ENCODE measurements at places on chromosomes 5 and 9. TPM values are rescaled to one million over a fixed set of nuclear protein-coding genes. Genes with fewer than 3 reads are reported as not detected.

UBLCP1 gene
- 20.4 TPM for total RNA-seq

DNA sequence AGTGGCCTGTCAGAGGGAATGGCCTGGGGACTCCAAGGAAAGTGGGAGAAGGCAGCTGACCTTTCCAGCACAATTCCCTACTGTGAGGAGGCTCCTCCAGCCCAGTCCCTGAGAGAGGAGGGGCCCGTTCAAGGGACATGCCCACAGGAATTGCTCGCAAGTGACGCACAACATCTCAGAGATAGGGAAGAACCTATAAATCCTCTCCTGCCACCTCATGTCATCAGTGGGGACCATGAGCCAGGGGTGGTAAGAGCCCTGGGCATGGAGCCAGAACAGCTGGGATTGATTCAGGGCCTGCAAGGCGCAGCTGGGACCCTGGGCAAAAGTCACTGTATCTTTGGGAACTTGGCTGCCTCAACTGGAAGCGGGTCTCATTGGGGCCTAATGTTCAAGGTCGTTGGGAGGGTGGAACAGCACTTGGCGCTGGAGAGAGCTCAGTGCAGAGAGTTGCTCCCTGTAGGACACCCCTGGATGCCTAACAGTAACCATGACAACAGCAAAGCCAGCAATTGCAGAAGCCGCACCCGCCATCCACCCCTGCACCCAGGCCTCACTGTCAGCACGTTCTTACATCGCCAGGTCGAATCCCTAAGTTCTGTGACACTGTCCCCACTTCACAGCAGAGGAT lies 41.3 kb upstream of the ORM1 start:
- peaks cover 9% of the 10 kb centered on the region for H3K4me1 ChIP-seq
- peak; percentile 49 for DNase-seq
- no peak overlapping the region for H3K4me3 ChIP-seq
- H3K27me3 ChIP-seq = no peaks in the 10 kb centered on the region

- no peaks in the 10 kb centered on the region for H3K27me3 ChIP-seq
- peak overlapping the region; percentile 88 for H3K27ac ChIP-seq
- DNase-seq = peak; percentile 70
- H3K4me1 ChIP-seq = peaks cover 32% of the 10 kb centered on the region
Observed at GRCh38 chr9:136714096-136714892, 1.9 kb downstream of the DIPK1B start.

- H3K27me3 ChIP-seq = no peaks in the 10 kb centered on the region
- DNase-seq = no peak
- H3K4me1 ChIP-seq = no peaks in the 10 kb centered on the region
- no peak overlapping the region for H3K27ac ChIP-seq
Observed at GRCh38 chr9:133248726-133249295, 26.2 kb downstream of the ABO start.

DNA sequence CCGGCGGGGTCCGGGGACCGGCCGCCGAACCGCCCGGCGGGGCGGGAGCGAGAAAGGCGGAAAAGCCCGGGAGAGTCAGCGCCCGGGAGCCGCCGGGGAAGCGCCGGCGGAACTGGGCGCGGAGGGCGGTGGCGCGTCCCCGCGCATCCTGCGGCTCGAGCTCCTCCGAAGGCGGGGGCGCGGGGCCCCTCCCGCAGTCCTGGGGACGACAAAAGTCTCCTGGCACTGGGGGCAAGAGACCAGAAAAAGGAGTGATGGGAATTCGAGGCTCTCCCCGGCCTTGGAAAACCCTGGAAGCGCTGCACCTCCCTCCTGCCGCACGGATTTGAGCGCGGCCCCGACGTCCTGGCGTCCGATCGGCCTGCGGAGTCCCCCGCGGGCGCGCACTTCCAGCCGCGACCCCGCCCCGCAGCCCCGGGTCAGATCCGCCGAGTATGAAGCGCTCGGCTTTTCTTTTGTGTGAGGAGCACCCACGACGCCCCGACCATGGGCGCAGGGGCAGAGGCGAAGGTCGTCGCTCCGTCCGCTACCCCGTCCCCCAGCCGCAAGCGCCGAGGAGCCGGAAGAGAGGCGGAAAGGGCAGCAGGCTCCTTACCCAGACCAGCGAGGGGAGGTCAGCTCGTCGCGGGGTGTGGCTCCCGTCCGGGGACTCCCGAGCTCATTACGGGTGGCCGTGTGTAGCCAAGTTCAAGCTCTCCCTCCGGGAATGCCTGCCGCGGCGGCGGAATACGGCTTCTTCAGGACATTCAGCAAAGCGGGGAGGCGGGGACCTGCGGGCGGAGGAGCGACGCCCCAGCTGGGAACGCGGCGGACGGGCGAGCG lies at the start of gene EPB41L4A:
Gene EPB41L4A (minus strand): TSS at position 114 of the 822 bp plus-strand sequence. CDS start 238 bp downstream, outside the sequence.
- DNase-seq = peak; percentile 74
- H3K4me1 ChIP-seq = peaks cover 11% of the 10 kb centered on the region
- H3K27ac ChIP-seq = peak within 1 kb of the TSS; percentile 93
- H3K36me3 ChIP-seq = no peaks in the 10 kb centered on the region
- peak within 1 kb of the TSS; percentile 89 for H3K4me3 ChIP-seq

ADAMTS6 gene
- 2.7 TPM for total RNA-seq

GRCh38 chr9:129929496-129930125 lies 94.4 kb downstream of the USP20 start:
- no peak overlapping the region for H3K4me3 ChIP-seq
- peaks cover 50% of the 10 kb centered on the region for H3K36me3 ChIP-seq
- no peak for DNase-seq
- H3K4me1 ChIP-seq = peaks cover 15% of the 10 kb centered on the region

GRCh38 chr5:178624631-178625546 lies 2.0 kb downstream of the CLK4 start:
- no peaks in the 10 kb centered on the region for H3K27me3 ChIP-seq
- DNase-seq = no peak
- H3K4me3 ChIP-seq = peak overlapping the region; percentile 85
- H3K27ac ChIP-seq = peak overlapping the region; percentile 99
- H3K4me1 ChIP-seq = peaks cover 17% of the 10 kb centered on the region
- H3K36me3 ChIP-seq = peaks cover 33% of the 10 kb centered on the region

GRCh38 chr9:94210616-94211603 lies 48.2 kb upstream of the ZNF169 start:
- no peaks in the 10 kb centered on the region for H3K27me3 ChIP-seq
- no peak for DNase-seq
- H3K4me3 ChIP-seq = no peak overlapping the region
- no peaks in the 10 kb centered on the region for H3K4me1 ChIP-seq
- H3K27ac ChIP-seq = no peak overlapping the region
- H3K36me3 ChIP-seq = no peaks in the 10 kb centered on the region

DNA sequence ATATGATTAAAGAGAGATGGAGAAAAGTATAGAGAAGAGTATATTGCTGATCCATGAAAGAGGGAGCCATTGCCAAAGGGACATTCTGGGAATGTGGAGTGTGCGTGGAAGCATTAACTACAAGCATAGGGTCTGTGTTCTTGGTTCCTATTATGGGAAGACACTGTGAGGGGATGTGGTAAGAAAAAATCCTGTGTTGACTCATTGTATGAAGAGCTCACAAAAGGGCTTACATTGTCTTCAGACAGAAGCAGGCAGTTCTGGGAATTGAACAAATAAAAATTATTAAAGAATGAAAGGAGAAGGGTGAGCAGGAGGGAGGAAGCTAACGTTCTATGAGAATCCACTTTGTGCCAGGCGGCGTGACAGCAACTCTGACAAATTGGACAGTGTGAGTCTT lies 250.4 kb upstream of the CHD1 start:
- DNase-seq = no peak
- H3K27ac ChIP-seq = no peak overlapping the region
- H3K27me3 ChIP-seq = no peaks in the 10 kb centered on the region
- H3K4me1 ChIP-seq = no peaks in the 10 kb centered on the region

DNA sequence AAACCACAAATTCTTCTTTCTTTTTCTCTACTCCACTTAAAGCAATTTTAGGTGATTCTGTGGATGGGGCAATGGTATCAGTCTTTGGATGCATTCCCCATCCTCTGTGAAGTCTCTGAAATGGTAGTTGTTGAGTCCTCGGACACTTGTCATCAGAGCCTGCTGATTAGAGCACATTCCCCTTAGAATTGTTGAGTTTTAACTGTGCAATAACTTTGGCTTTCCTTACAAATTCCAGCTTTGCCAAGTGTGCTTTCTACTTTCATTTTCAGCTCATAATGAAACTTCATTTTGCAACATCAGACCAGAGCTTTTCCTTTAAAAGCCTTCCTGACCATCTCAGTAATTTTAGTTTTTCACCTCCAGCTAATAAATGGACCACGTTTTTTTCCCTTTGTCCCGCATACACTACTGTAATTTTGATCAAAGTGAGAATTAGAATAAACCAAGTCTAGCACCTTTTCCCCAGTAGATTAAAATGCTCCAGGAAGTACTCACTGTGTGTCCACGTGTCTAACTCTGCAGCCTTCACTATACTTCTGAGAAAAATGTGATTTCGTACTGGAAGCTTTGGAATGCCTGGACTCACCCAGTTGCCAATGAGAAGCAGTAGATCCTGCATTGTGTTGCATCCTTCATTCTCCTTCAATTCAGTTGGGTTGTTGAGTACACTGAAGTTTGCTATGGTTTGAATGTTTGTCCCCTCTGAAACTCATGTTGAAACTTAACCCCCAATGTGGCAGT lies 135.6 kb downstream of the NTRK2 start:
- no peaks in the 10 kb centered on the region for H3K27me3 ChIP-seq
- peaks cover 7% of the 10 kb centered on the region for H3K4me1 ChIP-seq

DNA sequence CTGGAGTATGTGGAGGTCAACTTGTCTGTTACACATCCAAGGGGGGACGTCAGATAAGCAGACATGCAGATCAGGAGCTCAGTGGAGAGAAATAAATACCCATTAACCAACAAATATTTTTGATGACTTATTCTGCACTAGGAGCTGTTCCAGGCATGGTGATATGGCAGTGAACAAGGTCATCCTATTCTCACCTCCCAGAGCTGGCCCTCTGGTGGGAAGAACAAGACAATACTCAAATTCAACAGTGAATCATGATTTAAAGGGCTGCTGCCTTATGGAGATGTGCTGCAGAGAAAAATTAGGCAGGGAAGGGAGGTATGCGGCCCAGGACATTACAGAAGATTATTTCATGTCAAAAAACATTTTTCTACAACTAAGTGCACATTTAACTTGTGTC lies 36.5 kb downstream of the SYK start:
- H3K27me3 ChIP-seq = no peaks in the 10 kb centered on the region
- DNase-seq = no peak
- no peaks in the 10 kb centered on the region for H3K36me3 ChIP-seq
- H3K4me1 ChIP-seq = no peaks in the 10 kb centered on the region
- no peak overlapping the region for H3K27ac ChIP-seq

CTXN3 gene
- total RNA-seq = not detected

- no peak overlapping the region for H3K4me3 ChIP-seq
- no peak overlapping the region for H3K27ac ChIP-seq
- DNase-seq = no peak
- H3K27me3 ChIP-seq = no peaks in the 10 kb centered on the region
- peaks cover 24% of the 10 kb centered on the region for H3K36me3 ChIP-seq
- H3K4me1 ChIP-seq = no peaks in the 10 kb centered on the region
Observed at GRCh38 chr9:134759913-134760312, 118.3 kb downstream of the COL5A1 start.
